ENCODE measurements at places on chromosomes 7 and 10. TPM values are rescaled to one million over a fixed set of nuclear protein-coding genes. Genes with fewer than 3 reads are reported as not detected.

GRCh38 chr10:104304356-104304745 lies 33.9 kb downstream of the ITPRIP start:
- DNase-seq = no peak

DNA sequence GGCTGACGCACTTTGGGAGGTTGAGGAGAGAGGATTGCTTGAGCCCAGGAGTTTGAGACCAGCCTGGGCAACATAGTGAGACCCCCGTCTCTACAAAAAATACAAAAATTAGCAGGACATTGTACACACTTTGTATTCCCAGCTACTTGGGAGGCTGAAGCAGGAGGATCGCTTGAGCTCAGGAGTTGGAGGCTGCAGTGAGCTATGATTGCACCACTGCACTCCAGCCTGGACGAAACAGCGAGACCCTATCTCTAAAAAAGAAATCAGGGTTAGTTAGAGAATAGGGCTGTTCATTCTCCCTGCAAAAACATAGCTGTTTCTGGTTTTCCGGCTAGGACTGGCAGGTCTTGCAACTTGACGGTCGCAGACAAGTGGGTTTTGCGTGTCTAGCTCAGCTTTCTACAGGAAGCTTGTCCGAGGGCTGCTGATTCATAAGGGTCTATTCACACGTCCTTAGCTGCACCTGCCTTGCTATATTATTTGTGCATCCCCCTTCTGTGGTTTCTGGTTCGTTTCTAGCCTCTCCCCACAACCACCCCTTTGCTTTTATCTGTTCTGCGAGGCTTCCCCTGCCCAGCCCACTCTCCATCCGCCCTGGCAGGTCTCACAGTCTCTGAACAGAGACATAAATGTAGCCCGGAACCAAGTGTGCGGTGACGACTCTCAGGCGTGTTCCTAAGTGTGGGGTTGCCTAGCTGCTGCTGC lies 10.7 kb downstream of the AMZ1 start:
- DNase-seq = no peak

DNA sequence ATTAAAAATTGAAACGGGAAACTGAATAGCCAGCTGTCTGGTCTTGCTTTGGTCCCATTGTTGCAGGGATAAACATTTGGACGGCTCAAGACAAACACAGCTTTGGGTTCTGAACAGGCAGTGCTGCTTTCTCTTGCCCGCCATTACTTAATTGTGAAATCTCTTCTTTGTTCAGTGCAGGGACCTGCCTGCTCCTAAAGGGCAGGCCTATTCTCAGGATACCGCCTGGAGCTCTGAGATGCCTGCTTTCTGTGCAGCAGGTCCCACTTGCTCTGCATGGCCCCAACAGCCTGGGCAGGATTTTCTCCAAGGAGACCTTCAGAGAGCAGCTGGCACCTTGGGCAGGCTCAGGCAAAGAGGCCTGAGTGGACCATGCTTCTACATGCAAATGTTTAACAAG lies 237.6 kb downstream of the KCNMA1 start:
- no peak for DNase-seq

DNA sequence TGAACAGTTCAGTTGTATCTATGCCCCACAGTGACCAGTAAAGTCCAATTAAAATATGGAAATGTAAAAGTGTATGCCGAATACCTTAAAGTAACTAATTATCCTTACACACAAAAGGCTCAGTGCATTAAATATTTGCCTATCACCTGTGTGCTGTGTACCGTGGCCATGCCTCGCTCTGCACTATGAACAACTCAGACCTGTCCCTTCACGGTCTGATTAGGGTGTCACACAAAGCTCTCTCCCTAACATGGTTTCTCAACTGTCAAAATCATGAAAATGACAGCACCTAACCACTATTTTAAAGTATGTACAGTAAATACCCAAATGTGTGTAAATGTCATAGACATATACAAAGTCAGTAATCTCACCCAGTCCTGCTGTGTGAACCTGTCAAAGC lies 43.1 kb downstream of the STK17A start:
- no peak for DNase-seq

- peak; percentile 64 for DNase-seq
These were observed 27.7 kb upstream of the DNAAF5 start for GRCh38 chr7:698515-699475.

Gene PRSS37
- not detected for total RNA-seq

DNA sequence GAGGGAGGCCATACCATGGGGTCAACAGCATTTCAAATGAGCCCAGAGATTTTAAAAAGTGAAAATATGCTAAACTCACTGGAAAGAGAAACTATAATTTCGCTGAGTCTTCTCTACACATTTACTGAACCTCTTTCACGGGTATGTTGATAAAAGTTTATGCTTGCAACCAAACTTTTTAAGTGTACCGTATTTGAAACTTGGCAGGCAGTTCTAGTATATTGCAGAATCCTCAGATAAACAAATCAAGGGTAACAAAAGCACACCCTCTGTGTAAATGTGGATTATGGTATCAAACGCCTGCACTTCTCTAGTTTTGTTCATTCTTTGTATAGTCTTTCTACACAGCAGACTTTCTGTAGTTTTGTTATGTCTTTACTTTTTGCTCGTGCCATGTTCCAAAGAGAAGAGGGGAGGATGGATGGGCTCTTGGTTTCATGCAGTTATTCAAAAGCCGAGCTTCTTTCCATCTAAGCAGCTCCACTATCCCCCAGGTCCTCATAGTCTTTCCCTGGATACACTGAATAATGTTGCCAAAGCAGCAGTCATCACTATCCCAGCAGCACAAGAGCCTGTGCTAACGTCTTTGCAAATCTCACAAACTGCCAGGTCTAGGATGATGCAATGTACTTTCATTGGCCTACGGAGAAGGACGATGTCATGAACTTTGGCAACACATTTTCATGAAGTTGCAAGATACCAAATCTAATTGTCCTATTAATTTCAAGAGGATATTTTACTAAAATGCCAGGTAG lies 131.2 kb downstream of the MPP7 start:
- DNase-seq = no peak

DNA sequence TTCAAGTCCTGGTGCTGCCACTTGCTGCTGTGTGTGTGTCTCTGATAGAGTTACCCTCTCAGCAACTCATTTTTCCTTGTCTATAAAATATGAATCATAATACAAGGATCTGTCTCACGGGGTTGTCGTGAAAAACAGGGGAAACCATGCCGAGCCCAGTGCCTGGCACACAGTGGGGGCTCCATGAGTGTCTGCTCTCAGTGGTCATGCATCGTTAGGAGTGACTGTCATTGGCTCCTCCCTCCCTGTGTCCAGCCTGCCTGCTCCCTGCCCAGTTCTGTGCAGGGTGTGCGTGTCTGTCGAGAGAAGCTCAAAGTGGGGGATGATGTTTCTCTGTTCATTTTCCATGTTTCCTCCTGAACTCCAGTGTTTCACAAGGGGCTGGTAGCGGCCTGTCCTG lies 83.6 kb upstream of the LRRC4 start:
- no peak for DNase-seq

GRCh38 chr10:53697038-53697437 lies 924.5 kb upstream of the MBL2 start:
- no peak for DNase-seq

Gene GIMAP7
- 108 TPM for total RNA-seq

Gene ITPRID1
- total RNA-seq = not detected

- peak; percentile 22 for DNase-seq
These were observed 11.2 kb downstream of the BTBD16 start for GRCh38 chr10:122282253-122282671.

GRCh38 chr7:91193141-91193540 lies 71.1 kb upstream of the FZD1 start:
- no peak for DNase-seq

Gene OR2A7
- total RNA-seq = under 0.01 TPM

DNA sequence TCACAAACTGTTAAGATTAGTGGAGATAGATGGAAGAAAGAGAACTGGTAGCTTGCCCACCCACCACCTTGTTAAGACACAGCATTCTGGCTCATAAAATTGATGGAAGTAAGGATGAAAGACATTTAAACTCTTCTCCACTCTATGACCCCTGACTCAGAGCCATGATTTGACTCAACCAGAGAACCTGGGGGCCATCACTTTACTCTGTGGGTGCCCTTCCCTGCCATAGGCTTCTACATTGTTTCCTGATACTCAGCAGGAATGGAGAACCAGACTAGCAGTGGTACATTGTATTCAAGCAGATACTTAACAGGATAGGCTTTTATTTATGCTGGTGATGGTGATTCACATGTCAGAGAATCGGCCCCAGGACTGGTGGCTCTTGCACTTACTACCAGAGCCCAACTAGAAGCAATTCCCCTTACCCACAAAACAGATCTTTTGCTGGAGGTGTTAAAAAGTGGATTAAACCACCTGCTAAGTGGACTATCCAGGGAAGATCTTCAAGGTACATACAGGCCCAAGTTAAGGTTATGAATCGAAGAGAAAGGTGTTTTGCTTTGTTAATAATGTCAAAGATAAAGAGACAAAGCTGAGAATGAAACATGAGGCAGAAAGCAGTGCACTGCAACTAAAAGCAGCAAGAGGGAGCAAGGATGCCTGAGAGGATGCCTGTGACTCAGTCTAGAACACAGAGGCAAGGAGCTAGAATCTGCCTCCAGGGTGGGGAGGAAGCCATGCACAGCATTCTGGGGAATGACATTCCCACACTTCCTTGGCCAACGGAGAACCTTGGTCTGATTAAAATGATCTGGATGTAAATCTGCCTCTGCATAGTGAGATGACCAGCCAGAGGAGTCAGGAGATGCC lies 36.0 kb upstream of the GLI3 start:
- no peak for DNase-seq

DNA sequence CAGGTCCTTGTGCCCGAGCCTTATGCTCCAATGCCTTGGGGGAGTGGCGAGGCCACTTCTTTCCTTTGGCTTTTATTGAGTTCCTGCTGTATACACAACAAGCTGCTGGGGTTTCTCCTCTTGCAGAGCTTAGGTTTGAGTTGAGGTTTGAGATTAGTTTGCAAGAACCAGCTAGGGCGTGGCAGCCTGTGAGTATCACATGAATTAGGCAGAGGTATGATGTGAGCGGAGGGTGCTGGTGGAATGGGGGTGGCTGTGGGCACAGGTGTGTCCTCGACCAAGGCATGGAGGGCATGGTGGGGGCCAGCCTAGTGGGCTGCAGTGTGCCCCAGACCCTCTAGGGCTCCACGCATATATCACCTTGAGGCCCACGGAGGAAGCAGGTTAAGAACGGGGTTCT lies 123.3 kb downstream of the DOCK1 start:
- no peak for DNase-seq

Gene SEMA4G
- 1.5 TPM for total RNA-seq

Gene CYP26C1
- 0.77 TPM for total RNA-seq

DNA sequence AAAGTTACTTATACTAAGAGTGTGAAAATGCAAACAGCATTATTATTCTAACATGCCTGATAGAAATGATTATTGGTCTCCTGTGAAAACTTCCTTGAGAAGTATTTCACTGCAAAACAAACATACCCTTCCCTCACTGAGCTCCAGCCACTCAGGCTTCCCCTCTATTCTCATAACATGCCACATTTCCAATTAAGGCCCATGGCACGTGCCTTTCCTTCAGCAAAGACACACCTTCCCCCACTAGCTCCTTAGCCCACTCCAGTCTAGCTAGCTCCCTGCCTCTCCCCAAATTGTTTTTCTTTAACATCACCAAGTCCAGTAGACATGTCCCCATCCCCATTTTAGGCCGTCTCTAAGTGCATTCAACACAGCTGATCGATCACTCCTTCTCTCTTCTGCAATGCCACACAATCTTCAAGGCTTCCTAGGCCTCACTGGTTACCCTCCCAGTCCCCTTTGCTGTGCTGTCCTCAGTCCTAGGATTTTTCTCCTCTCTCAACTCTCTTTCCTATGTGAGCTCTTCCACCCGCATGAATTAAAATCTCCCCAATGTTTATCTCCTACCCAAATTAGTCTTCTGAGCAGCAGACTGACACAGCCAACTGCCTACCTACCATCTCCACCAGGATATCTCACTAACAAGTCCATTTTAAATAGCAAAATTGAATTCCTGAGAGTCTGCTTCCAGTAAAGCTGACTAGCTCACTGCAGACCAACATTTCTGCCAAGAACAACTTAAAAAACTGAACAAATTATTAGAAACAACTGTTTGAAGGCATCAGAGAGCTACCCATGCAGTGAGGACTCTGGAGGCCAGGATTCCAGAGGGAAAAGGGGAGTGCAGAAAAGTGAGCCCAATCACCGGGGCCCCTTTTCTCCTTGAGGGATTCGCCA lies 11.9 kb downstream of the CYTH3 start:
- no peak for DNase-seq

GRCh38 chr7:85215098-85215497 lies 28.2 kb upstream of the SEMA3D start:
- DNase-seq = no peak

Gene MYL10
- total RNA-seq = not detected

DNA sequence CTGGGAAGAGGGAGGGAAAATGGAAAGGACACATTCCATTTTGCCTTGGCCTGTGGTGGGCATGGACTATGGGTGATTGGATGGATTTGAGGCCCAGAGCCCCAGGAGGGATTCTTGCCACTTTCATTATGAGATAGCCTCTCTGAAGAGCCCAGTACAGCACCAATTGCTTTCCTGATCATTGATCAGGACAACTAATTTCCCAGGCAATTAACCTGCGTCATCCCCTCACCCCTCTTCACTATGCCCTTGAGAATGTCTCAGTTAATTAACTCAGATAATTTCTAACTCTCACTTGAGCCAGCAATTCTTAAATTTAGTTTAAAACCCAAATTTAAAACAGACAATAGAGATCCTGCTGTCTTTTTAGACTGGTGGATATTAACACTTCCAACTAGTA lies 13.5 kb upstream of the PLEKHA1 start:
- no peak for DNase-seq

DNA sequence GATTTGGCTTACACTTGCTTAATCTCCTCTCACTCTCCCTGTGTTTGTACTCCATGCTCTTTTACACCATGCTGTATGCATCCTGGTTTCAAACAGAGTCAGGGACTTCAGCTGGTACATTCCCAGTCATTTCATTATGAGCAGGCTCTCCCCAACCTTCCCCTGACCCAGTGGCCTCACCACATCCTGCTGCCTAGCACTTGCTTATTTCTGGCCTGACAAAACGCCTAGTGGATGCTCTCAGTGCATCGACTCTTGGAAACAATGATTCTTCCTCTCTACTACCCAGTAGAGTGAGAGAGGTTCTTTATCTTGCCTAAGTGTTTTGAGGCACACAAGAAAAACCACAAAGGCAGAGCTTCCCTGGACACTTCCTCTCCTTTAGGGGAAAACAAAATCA lies 63.4 kb downstream of the CAV1 start:
- DNase-seq = peak; percentile 39

GRCh38 chr10:100489396-100489795 lies 26.6 kb downstream of the WNT8B start:
- no peak for DNase-seq

DNA sequence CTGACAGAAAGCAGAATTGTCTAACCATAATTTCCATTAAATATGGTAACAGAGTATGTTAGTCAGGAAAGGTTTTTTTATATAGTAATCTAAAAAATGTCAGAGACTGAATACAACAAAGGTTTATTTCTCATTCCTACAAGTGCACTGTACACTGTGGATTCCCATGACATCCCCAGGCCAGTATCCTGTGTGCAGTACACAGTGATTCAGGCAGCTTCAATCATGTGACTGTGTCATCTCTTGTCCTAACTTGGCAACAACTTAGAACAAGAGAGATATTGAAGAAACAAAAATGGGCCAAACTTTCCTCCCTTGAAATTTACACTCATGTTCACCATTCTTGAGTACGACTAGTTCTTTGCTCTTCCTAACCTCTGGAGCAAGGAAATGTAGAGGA lies 189.8 kb upstream of the SEMA3A start:
- DNase-seq = peak; percentile 0

Gene UNCX
- total RNA-seq = not detected

All from dermis microvascular lymphatic vessel endothelial cell (primary cell).